SK-MEL-5 (cell line): ENCODE measurements at places on chromosomes 5 and 9.

DNA sequence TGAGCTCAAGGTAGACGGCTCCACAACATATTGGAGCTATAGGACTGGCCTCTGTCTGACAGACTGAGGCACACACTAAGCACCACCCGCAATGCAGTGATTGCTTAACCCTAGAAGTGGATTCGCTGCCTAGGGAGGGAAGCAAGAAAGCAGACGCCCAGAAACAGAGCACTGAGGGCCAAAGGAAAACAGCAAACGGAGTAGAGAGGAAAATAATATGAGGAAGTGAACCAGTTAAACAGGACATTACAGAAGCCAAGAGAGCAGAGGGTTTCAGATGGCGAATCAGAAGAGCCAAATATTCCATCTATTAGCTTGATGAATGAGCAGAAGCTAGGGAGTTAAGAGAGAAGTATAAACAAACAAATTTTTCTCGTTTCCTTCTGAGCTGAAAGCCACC is 139.2 kb upstream of the LHFPL2 start:
- no peak for DNase-seq

- no peak for DNase-seq
Observed at GRCh38 chr9:71368157-71368556, 246.7 kb upstream of the TRPM3 start.

- no peak for DNase-seq
Observed at GRCh38 chr9:97705354-97705950, 8.3 kb upstream of the XPA start.

- DNase-seq: no peak
Observed at GRCh38 chr5:50866415-50866814, 200.0 kb downstream of the PARP8 start.

GRCh38 chr9:91421128-91421765 is 2.4 kb downstream of the NFIL3 start:
- peak; percentile 30 for DNase-seq

DNA sequence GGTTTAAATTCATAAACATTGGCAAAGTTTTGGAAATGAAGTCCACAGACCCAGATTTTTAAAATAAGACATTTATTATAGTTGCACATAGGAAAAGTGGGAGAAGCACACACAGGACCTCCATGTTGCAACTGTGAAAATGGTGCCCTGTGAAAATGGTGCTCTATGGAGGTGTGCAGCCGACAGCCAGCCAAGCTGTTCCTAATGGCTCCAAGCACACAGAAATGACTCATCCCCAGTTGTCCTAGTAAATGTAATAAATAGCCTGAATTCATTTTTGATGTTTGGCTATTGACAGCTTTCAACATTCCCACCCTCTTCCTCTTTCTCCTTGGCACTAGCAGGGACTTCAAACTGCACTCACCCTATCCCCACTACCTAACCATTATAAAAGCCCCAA is 590.9 kb downstream of the CAAP1 start:
- no peak for DNase-seq

DNA sequence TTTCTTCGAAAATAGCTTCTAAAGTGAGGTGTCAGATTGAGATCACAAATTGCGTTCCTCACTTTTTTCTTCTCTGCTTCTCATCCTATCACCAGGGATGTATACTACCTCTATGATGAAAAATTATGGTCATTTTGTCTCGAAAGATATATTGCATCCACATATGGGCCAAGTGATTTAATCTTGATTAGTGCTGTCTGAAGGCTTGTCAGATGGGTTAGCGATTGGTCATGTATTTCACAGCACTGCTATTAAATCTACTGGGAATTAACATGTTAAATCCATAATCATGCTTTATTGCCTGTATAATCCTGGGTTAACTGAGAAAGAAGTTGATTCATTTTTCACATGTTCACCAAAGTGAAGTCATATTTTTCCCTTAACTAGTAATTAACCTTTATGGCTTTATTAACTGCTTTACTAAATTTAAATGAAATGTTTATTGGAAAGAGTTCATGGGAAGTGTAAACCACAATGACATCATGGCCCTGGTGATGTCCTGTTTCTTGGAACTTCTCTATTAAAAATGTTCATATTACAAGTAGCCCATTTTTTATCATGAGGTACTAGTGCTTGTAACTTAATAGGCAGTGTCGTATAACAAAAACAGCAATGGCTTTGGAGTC is 193.3 kb downstream of the SMC2 start:
- DNase-seq: no peak

GRCh38 chr9:136002881-136003280 is 41.7 kb upstream of the UBAC1 start:
- DNase-seq: no peak

DNA sequence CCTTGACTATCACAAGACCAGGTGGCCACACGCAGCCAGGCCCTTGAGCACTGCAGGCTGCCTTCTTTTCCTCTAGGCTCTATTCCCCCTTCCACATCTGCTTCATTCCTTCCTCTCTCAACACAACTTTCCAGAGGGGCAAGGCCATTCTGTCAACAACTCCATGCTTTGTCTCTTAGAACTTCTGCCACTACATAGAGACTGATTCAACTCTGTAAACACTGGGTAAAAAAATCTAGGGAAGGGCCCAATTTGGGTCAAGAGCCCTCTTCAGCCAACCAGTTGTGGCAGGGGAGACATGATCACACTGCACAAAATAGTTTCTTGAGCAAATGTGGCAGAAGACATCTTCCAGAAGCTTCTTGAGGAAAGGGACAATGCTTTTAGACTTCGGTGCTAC is 55.6 kb downstream of the ATPSCKMT start:
- DNase-seq: no peak

GRCh38 chr9:35537913-35538312 is 48.0 kb downstream of the RUSC2 start:
- DNase-seq: no peak
